Stimulated activated CD4-positive, alpha-beta T cell treated with anti-CD3 and anti-CD28 coated beads, Interleukin-4, amount 100 ng/mL, for 1 hour (primary cell): ENCODE measurements at places on chromosomes 12 and 14.
A peak's percentile ranks its signal among the peaks of the same experiment; 100 is the strongest.

GRCh38 chr14:91281346-91281745 lies 36.8 kb upstream of the GPR68 start:
- no peak for DNase-seq

GRCh38 chr12:45880533-45880932 lies 109.8 kb downstream of the SCAF11 start:
- DNase-seq: no peak

DNA sequence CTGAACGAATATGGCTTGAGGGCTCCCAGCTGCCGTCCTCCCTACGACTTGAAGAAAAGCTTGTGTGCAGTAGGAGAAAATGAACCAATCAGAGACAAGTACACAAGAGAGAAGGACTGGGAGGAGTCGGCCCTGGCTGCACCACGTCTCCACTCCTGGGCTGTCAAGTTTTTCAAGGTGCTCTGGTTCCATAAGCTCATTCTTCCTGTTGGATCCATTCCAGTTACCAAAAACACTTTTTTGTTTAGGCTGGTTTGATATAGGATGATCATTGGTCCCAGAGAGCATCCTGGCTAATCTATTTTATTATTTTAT lies 2.8 kb upstream of the A2ML1 start:
- no peak for DNase-seq

DNA sequence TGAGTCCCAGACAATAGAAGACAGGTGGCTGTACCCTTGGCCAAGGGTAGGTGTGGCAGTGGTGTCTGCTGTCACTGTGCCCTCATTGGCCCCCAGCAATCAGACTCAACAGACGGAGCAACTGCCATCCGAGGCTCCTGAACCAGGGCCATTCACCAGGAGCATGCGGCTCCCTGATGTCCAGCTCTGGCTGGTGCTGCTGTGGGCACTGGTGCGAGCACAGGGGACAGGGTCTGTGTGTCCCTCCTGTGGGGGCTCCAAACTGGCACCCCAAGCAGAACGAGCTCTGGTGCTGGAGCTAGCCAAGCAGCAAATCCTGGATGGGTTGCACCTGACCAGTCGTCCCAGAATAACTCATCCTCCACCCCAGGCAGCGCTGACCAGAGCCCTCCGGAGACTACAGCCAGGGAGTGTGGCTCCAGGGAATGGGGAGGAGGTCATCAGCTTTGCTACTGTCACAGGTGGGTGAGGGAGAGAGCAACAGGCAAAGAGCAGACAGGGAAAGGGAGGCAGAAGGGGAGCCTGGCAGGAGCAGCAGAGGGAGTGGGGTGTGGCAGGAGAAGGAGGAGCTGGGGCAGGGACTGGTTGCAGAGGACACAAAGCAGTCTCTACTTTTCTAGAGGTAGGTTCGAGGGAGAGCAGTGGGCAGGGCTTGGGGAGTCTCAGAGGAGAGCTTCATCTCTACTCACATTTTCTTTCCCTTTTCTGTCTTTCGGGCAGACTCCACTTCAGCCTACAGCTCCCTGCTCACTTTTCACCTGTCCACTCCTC lies 452 bp downstream of the INHBE start:
- DNase-seq: no peak

GRCh38 chr14:24162093-24162492 lies 1.0 kb downstream of the IRF9 start:
- DNase-seq: peak; percentile 37

DNA sequence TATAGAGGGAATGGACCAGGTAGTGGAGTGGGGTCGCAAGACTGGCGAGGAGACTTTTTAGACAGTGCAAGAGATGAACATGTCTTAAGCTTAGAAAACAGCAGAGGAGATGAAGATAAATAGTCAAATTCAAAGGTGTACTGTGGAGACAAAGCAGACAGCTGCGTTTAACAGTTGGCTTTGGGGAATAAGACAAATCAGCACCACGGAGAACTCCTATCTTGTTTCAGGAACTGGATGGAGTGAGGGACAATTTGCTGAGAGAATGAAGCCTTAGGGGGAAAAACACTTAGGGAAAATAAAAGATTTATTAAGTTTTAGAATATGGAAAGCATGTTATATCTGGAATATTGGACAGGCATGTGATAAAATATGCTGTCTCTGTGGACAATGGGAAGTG lies 458.8 kb downstream of the GLT1D1 start:
- no peak for DNase-seq

DNA sequence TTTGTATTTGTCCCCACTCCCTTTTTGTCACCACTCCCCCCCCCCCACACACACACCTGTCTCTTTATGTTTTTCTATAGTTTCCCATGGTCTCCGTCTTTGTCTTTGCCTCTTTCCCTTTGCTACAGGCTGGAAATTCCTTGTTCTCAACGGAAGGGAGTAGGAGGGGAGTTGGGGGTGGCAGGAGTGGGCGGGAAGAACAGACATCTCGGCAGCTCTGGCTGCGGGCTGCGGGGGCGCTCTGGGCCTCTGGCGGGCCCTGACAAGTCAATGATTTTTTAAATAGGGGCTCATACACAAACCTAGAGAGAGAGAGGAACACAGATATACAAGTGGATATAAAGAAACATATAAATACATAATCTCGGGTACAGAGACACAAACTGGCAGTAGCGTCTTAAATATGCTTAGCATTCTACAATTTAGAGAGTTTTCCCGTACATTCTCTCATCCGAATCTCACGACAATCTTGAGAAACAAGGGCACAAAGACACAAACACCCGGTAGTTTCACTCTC lies 2.4 kb upstream of the NAB2 start:
- DNase-seq: peak; percentile 70

GRCh38 chr14:89000007-89000942 lies 175.8 kb downstream of the TTC8 start:
- peak; percentile 18 for DNase-seq

GRCh38 chr12:29158115-29158763 lies 9.2 kb downstream of the FAR2 start:
- no peak for DNase-seq

DNA sequence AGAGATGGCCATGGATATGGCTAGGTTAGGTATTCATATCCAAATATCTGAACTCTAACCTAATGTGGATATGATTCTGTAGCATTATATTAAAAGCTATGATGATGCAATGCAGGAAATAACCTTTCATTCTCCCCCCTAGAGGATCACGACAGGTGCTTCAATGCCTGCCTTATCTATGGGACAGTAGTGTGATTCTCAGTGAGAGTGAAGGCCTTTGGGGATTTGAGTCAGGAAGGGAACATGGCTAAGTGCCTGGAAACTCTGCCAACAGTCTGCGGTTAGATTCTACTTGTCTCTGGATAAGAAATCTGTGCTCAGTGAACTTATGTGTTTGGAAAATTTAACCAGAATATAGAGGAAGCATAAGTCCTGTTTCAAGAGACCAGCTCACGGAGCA lies 81.8 kb downstream of the SLC38A1 start:
- DNase-seq: no peak

DNA sequence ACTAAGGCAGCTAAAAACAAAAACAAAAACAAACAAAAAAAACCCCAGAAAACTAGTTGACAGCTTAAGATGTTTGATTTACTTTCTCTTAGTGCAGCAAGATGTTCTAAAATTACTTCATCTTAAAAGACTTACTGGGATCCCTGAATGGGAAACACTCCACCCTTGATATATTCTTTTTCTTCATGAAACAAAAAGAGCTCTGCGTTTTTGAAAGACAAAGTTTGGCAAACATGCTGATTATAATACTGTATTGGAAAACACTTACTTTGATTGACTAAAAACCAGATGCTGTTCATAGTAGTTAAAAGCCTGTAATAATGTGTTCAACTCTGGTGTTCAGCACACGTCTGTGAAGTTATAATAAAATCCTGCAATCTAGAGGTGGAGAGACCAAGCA lies 136.8 kb downstream of the SRGAP1 start:
- DNase-seq: no peak

GRCh38 chr14:100271247-100271939 lies 32.4 kb downstream of the YY1 start:
- peak; percentile 18 for DNase-seq

- no peak for DNase-seq
These were observed 37.7 kb upstream of the DUSP6 start for GRCh38 chr12:89389755-89390661.

DNA sequence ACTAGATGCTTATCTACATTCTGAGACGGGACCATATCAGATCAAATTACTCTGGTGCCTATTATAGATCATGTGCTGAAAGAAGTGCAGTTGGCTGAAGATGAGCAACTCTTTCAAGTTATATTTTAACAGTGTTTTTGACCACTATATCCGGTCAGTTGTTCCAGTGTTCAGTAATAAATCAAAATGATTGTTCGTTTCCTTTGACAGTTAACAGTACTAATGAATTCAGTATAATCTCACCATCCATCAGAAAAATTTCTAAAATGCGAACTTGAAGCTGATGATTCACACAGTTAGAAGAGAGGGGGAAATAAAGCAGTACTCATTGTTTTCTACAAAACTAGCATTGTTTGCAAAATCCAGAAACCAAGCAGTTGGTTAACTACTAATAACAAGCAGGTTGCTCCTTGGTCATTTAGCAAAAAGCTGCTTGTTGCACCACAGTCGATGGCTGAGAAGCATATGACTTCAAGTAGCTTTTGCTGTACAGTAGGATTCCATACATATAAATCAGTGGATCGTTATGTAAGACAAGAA lies 2.3 kb downstream of the RPS6KA5 start:
- DNase-seq: no peak

DNA sequence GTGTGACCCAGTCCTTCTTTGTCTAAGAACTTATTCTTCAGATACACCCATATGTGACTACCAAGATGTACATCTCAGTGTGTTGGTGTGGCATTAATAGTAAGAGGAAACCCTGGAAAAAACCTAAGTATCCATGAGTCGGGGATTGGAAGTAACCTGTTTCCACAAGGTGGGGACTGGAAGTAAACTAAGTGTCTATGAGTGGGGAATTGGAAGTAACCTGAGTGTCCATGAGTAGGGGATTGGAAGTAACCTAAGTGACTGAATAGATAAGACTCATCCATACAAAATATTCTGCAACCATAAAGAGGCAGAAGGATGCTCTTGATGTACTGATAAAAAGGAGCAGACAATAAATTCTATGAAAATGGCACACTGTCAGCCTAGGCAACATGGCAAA lies 184.7 kb downstream of the PHETA1 start:
- DNase-seq: no peak

GRCh38 chr12:56260380-56260779 lies 2.2 kb upstream of the ANKRD52 start:
- DNase-seq: no peak

GRCh38 chr14:70094106-70094505 lies 94.6 kb downstream of the SLC8A3 start:
- DNase-seq: no peak

DNA sequence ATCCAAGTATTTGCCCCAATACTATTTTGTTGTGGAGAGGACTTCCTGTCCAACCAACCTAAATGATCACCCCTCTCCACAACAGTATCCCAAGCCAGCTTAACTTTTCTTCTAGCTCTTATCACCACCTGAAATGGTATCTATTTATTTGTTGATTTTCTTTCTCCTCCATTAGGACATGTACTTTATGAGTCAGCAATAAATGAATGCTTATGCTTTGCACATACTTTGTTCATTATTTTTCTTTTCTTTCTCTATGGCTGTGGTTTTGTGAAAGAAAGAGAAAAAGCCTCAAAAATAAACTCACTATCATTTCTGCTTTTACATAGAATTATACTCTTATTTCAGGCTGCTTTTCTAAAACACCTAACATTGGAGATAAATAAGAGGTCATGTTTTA lies 371.3 kb downstream of the NELL2 start:
- no peak for DNase-seq

DNA sequence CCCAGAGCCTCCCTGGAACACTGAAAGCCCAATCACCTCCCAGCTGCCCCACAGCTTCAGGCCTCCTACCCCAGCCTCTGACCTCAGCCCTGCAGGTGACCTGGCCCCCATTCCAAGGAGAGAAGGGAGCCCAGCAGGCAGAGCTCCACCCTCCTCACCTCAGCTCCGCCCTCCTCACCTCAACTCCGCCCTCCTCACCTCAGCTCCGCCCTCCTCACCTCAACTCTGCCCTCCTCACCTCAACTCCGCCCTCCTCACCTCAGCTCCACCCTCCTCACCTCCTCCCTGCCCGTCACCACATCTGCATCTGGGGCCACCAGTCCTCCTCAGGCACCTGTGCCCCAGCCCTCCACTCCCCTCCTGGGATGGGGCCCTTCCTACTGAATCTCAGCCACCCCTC lies 112.2 kb upstream of the SFSWAP start:
- DNase-seq: no peak

DNA sequence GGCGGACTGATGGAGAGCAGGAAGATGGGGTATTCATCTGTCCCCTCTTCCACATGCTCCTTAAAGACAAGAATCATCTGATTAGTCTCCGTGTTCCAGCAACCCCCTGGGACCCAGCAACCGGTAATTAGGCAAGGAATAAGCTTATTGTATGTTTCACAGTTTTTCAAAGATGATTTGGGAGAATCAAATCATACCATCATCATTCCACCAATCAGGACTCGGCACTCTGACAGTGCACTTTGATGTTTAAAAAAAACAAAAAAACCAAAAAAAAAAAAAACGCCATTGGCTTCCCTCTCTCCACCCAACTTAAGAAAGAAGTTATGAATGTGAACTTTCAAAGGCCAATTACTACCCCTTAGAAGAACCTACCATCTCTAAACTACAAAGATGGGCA lies 1.3 kb upstream of the DYNC1H1 start:
- DNase-seq: no peak

GRCh38 chr12:48899651-48900050 lies 25.6 kb downstream of the FKBP11 start:
- no peak for DNase-seq

- no peak for DNase-seq
These were observed 1314.6 kb downstream of the TMEM121 start for GRCh38 chr14:106840991-106841390.

- DNase-seq: no peak
These were observed 5.5 kb downstream of the AJUBA start for GRCh38 chr14:22976620-22977433.

DNA sequence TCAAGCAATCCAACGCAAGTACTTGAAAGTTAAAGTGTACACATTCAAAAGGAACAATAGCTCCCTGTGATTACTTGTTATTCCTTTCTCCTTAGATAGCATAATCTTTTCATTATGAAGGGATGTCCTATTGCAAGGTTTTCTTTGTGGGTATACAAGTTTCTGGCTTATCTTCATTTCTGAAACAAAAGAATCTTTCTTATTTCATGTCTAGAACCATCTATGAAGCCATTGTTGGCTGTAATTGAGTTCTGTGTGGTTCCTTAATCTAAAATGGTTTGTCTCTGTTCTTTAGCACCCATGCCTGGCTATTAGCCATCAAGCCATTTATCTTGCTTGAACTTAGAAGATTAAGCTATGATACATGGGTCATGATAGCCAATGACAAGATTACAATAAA lies 95.0 kb downstream of the VEZT start:
- no peak for DNase-seq

GRCh38 chr12:57063991-57064685 lies 14.2 kb upstream of the MYO1A start:
- DNase-seq: peak; percentile 25
